ENCODE measurements at places on chromosomes 2 and 18.

DNA sequence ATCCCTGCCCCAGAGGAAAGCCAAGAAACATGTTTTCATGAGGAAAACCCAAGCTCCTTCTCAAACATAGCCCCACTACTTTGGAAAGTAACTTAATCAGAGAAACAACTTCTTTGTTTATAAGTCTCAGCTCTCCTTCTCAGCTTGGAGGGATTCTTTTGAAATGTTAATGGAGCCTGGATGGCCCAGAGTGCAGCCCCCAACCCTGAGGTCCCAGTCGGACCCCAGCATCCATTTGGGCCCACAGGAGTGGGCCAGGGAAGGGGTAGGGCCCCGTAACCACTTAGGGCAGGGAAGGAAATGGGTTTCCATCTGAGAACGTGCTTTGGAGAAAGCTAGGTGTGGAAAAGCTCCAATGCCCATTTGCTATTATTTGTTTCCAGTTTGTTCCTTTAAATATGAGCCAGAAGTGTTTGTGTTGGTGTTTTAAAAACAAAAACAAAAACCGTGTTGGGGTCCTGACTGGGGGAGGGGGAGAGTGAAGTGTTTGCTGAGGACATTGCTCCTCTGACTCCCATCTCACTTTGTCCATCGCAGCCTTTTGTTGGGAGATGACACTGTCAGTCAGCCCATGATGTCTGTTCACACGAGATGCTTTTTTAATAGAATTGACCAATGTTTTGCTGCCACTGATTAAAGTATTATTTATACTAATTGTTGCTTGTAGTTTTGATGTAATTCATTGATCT lies 1.6 kb upstream of the HOXD3 start:
- no peak for DNase-seq

- no peak for DNase-seq
Observed at GRCh38 chr2:150126839-150127238, 360.6 kb downstream of the RND3 start.

DNA sequence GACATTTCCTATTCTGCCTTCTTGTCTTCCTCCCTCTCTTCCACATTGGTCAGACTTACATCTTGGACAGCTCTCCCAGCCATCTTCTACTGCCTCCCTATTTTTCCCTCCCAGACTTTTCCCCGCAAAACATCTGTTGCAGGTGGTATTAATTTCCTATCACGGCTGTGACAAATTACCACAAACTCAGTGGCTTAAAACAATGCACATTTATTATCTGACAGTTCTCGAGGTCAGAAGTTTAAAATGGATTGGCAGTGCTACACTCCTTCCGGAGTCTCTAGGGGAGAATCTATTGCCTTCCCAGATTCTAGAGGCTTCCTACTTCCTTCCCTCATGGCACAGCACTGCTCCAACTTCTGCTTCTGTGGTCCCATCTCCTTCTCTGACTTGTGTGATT lies 33.3 kb downstream of the STRADB start:
- no peak for DNase-seq

DNA sequence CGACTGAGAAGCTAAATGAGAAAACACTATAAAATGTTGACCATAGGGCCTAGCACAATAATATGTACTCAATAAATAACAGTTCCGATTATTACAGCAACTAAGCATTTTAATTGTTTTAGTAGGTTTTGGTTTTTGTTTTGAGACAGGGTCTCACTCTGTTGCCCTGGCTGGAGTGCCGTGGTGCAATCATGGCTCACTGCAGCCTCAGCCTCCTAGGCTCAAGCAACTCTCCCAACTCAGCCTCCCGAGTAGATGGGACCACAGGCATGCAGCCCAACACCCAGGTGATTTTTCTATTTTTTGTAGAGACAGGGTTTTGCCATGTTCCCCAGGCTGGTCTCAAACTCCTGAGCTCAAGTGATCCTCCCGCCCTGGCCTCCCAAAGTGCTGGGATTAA lies 54.1 kb downstream of the ESCO1 start:
- no peak for DNase-seq

DNA sequence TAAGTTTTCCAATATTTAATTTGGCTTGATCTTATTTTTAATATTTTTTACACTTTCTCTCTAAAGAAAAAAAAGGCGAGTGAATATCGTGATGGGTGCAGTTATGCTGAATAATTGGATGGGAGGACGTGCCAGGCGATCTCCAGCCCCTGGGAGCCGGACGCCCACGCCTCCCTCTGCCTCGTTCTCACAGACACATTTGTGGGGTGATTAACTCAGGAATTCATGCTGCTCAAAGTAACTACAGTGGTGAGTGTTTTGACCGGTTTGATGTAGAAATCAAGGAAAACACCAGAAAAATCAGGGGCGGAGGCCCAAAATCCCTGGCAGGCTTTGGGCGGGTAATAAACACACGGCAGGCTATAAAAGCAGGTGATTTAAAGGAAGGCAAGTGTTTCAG lies 736.8 kb upstream of the SALL3 start:
- no peak for DNase-seq

GRCh38 chr2:100623033-100623715 lies 60.4 kb downstream of the PDCL3 start:
- no peak for DNase-seq

- DNase-seq = no peak
Observed at GRCh38 chr2:23772684-23773083, 154.2 kb downstream of the ATAD2B start.

DNA sequence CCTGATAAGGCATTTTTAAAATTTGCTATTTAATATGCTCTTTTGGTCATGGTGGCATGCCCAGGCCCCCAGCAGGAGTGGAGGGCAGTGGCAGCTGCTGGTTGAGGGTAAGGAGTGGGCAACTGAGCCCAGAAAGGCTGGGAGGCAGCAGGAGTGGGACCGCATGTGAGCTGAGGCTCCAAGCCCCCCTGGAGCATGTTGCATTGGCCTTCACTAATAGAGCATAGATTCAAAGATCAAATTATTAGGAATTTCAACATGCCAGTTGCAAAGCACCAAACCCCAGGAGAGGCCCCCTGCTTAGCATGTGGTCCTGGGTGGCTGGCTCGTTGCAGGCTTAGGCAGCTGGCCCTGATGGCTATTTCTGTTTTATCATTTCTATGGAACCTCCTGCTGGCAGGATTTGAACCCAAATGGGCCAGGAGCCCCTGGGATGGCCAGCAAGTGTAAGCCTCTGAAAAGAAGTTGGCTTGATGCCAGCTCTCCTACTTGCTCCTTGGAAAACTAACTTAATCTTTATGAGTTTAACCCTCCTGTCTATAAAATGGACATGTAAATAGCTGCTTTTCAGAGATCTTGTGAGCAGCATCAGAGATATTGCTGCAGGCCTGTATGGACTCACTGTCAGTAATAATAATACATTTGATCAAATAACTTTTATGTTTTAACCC lies 42.1 kb upstream of the TMEM131 start:
- no peak for DNase-seq

DNA sequence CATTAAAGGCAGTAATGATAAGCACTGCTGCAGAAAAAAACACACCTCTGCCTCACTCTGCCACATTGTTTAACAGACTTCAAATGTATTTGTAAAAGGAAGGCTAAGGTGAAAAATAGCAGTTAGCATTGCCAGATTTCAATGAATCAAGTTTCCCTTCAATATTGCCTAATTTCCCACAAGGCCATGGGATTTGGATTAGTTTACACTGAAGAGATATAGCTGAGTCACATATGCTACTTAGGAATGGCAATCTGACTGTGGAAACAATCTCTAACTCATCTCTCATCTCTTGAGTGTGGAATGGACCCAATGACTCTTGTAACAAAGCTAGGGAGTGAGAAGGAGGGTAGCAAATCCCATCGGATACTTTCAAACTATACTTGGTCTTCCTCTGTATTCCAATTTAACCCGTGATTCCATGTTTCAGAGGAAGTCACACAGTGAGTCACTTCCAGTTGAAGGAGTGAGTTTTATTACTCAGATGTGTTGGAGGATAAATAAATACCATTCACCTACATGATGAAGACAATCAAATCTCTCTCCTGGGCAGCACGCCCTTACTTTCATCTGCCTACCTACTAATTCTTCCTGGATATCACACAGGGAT lies 5.1 kb downstream of the B4GALT6 start:
- no peak for DNase-seq

DNA sequence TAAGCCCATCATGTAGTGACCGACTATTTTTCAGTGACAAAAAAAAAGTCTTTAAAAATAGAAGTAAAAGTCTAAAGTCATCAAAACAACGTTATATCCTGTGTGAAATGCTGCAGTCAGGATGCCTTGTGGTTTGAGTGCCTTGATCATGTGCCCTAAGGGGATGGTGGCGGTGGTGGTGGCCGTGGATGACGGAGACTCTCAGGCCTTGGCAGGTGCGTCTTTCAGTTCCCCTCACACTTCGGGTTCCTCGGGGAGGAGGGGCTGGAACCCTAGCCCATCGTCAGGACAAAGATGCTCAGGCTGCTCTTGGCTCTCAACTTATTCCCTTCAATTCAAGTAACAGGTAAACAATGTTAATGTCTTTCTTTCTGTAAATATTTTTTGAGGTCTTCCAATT lies at the start of gene CD28:
Gene CD28, plus strand, starts transcription at position 237 of the 400 bp plus-strand sequence. Its CDS starts 58 bp downstream, at position 295.
- DNase-seq = peak; percentile 63

- no peak for DNase-seq
Observed at GRCh38 chr2:227570615-227571014, 28.1 kb upstream of the SCYGR2 start.

- DNase-seq = no peak
Observed at GRCh38 chr2:9261231-9261883, 54.7 kb downstream of the ASAP2 start.

DNA sequence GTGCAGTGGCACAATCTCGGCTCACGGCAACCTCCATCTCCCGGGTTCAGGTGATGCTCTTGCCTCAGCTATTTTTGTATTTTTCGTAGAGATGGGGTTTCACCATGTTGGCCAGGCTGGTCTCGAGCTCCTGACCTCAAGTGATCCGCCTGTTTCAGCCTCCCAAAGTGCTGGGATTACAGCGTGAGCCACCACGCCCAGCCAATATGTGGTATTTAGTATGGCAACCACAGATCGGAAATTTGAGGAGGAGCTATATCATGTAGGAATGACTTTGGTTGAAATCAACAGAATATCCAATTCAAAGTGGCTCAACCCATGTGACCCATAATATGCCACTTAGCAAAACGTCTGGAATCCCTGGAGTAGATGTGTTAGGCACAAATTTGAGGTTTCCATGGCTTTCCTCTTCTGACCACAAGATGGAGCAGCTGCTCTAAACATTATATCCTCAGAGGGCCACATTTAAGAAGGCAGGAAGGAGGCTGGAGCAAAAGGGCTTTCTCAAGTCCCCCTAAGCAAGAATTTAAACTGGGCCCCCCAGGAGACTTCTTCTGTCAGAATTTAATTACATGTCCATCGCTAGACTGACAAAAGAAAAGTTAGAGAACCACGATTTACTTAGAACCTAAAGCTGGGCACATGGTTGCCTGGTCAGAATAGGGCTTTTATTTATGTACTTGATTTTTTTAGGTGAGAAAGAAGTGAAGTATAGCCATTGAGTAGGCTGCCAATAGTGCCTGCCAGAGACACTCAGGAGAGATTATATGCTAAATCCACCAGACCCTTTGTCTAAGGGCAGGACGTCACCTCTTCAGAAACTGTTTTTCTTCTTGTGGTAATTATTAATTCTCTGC lies 49.6 kb upstream of the ITSN2 start:
- no peak for DNase-seq

- DNase-seq = no peak
Observed at GRCh38 chr2:217823626-217824025, 179.2 kb downstream of the TNS1 start.

DNA sequence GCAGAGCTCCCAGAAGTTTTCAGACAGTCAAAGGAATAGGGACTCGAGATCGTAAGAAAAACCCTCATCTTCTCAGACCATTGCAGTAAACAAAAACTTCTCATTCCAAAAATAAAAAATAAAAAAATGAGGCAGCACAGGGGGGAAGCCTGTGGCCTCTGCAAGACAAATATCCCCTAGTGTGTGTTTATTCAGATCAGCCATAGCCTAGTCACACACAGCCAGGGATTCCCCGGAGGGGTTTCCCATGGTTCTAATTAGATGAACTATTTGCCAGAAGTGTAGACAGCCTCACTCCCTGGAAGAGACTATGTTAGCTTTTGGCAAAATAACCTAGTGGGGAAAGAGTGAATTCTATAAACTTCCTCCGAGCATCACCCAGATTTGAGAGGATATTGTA lies 122.9 kb upstream of the KLF7 start:
- no peak for DNase-seq

- no peak for DNase-seq
Observed at GRCh38 chr2:22890132-22890531, 494.8 kb upstream of the KLHL29 start.

DNA sequence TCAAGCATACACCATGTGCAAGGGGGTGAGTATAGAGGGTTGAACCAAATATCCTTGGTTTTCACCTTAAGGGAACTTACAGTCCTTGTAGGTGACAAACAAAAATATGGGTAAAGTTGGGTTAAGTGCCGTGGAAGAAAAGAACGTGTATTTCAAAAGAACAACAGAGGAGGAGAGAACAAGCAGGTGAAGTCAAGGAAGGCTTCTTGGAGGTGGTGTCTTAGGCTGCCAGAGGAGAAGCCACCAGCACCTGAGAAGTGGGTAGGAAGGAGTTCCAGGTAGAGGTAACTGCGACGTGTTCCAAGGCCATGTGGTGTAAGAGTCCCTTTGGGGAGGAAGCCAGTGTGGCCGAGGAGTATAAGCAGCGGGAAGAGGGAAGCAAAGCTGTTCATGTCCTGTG lies 27.2 kb downstream of the CABLES1 start:
- DNase-seq = no peak

- DNase-seq = no peak
Observed at GRCh38 chr2:158990397-158991214, 22.2 kb downstream of the TANC1 start.

DNA sequence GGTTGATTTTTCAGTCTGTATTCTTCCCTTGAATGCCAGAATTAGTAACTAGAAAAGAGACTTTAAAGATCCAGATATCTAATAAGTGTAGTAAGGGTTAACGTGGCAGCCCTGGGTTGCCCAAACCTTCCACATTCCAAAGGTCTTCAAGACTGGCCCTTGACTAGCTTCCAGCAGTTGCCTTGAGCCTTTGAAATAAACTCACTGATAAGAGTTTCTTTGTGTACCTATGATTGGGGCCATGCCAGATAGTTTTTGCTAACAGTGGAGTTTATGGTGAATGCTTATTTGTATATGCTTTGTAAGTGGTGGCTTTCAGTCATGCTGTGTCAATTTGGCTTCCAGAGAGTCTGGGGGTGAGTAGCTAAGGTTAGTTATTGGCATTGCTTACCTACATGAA lies 722.3 kb downstream of the RNF144A start:
- DNase-seq = no peak

DNA sequence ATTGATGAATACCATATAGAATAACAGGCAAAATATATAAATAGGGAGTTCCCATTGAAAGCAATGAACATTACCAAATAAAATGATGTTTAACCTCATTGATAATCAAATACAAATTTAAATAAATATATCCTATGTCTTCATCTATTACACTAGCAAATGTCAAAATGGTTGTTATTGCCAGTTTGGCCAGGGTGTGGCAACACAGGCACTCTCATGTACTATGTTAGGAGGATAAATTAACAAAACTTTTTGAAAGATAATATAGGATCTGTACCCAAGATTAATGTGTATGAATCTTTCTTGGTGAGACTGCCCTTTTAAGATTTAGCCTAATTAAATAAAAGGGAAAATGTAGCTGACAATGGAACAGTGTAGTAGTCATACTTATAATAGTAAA lies 659.3 kb downstream of the ERBB4 start:
- DNase-seq = no peak

GRCh38 chr2:202410092-202410491 lies 34.0 kb downstream of the BMPR2 start:
- no peak for DNase-seq

GRCh38 chr2:727071-727470 lies 49.9 kb upstream of the TMEM18 start:
- no peak for DNase-seq

Measured in stimulated activated CD4-positive, alpha-beta T cell treated with anti-CD3 and anti-CD28 coated beads, TNF-alpha, amount 100 ng/mL, for 1 hour (primary cell).